ENCODE measurements at places on chromosomes 11 and 22.

- H3K4me1 ChIP-seq = peaks cover 25% of the 10 kb centered on the region
- no peak for DNase-seq
- peaks cover 9% of the 10 kb centered on the region for H3K36me3 ChIP-seq
- H3K27ac ChIP-seq = no peak overlapping the region
- no peaks in the 10 kb centered on the region for H3K27me3 ChIP-seq
- H3K4me3 ChIP-seq = peak overlapping the region; percentile 46
Measured at GRCh38 chr11:907668-908067, 2.9 kb downstream of the CHID1 start.

- H3K4me1 ChIP-seq = no peaks in the 10 kb centered on the region
- no peak for DNase-seq
- H3K4me3 ChIP-seq = no peak overlapping the region
- H3K27ac ChIP-seq = no peak overlapping the region
Measured at GRCh38 chr11:57124505-57124904, 57.2 kb upstream of the LRRC55 start.

- H3K36me3 ChIP-seq = peaks cover 5% of the 10 kb centered on the region
- H3K4me3 ChIP-seq = no peak overlapping the region
- H3K27me3 ChIP-seq = no peaks in the 10 kb centered on the region
Measured at GRCh38 chr22:20589614-20590476, 82.4 kb downstream of the MED15 start.

- no peaks in the 10 kb centered on the region for H3K4me1 ChIP-seq
- H3K27ac ChIP-seq = no peak overlapping the region
- no peaks in the 10 kb centered on the region for H3K36me3 ChIP-seq
- peaks cover 14% of the 10 kb centered on the region for H3K27me3 ChIP-seq
Measured at GRCh38 chr11:126166413-126166812, 45.0 kb downstream of the RPUSD4 start.

All from memory B cell (primary cell).